A549 treated with dexamethasone at 1 μM for 4 hours (cell line): ENCODE measurements at places on chromosomes 1 and 21. TPM values are rescaled to one million over a fixed set of nuclear protein-coding genes. Genes with fewer than 3 reads are reported as not detected.

Gene MTARC2
- total RNA-seq: 8.9 to 14.4 TPM (median 10.7 TPM) in 5 replicates

Gene MYOG
- not detected in 5 replicates for total RNA-seq

Gene HORMAD1
- total RNA-seq: 7.9 to 10.7 TPM (median 9.7 TPM) in 5 replicates

Gene G0S2
- total RNA-seq: 3.2 to 4.1 TPM (median 3.4 TPM) in 5 replicates
